ENCODE measurements at places on chromosomes 3 and 15.

- H3K27ac ChIP-seq = no peak overlapping the region
- no peaks in the 10 kb centered on the region for H3K27me3 ChIP-seq
- H3K36me3 ChIP-seq = no peaks in the 10 kb centered on the region
- H3K4me3 ChIP-seq = no peak overlapping the region
Measured at GRCh38 chr3:59338934-59339333, 289.1 kb upstream of the CFAP20DC start.

- no peak overlapping the region for H3K27ac ChIP-seq
- H3K4me1 ChIP-seq = no peaks in the 10 kb centered on the region
- no peak overlapping the region for H3K4me3 ChIP-seq
- H3K27me3 ChIP-seq = no peaks in the 10 kb centered on the region
- H3K36me3 ChIP-seq = peaks cover 3% of the 10 kb centered on the region
- peak; percentile 8 for DNase-seq
Measured at GRCh38 chr15:101045236-101045646, 126.1 kb downstream of the LRRK1 start.

DNA sequence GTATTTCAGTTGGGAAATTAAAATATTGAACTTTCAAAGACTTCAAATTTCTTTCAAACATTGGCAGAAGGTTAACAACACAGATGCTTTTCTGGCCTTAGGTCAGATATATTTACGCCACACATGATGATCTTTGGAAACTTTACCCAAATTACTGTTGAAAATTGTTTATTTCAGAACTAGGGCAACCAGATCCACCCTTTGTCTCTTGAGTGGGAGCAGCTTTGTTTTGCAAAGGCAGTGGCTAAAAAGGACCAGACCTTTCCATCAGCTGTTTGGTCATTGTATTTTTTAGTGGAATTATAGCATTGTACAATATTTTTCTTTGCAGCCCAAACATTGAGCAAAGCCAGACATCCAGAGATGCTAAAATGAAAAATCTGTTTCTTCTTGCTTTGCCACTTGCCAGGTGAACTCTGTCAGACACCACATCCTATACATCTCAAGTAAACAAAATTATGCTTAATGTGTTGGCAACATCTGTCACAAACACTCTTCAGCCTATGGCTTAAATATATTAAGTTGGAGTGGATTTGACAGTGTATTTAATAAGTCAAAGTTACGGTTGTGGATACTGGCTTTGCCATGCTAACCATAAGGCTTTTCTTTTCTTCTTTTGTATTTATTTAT lies 651.9 kb downstream of the RBMS3 start:
- no peak overlapping the region for H3K4me3 ChIP-seq
- no peaks in the 10 kb centered on the region for H3K36me3 ChIP-seq
- no peaks in the 10 kb centered on the region for H3K4me1 ChIP-seq

DNA sequence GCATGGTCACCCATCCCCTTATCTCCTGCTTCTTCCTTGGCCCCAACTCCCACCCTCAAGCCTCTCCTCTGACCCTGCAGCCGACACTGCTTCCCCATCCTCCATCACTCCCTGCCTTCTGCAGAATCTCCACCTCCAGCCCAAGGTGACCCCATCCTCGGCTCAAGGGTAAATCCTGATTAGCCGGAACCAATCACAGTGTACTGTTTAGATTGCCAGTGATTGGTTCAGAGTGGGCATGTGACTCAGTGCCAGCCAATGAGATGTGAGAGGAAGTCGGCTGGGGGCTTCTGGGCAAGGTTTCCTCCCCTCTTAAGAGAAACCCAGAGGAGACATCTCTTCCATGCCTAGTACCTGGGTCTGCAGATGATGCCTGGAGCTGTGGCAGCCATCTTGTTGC lies 10.3 kb downstream of the CACNA2D2 start:
- no peak for DNase-seq
- no peaks in the 10 kb centered on the region for H3K36me3 ChIP-seq
- no peaks in the 10 kb centered on the region for H3K4me1 ChIP-seq
- H3K27me3 ChIP-seq = no peaks in the 10 kb centered on the region

GRCh38 chr15:40150163-40150925 lies 10.5 kb upstream of the BUB1B start:
- no peaks in the 10 kb centered on the region for H3K36me3 ChIP-seq
- H3K4me1 ChIP-seq = peaks cover 10% of the 10 kb centered on the region
- no peak overlapping the region for H3K4me3 ChIP-seq
- H3K27ac ChIP-seq = no peak overlapping the region
- DNase-seq = peak; percentile 53

GRCh38 chr15:94858449-94858848 lies 627.1 kb downstream of the MCTP2 start:
- no peak for DNase-seq
- no peaks in the 10 kb centered on the region for H3K27me3 ChIP-seq
- no peak overlapping the region for H3K27ac ChIP-seq
- no peaks in the 10 kb centered on the region for H3K36me3 ChIP-seq
- H3K4me1 ChIP-seq = no peaks in the 10 kb centered on the region
- H3K4me3 ChIP-seq = no peak overlapping the region

DNA sequence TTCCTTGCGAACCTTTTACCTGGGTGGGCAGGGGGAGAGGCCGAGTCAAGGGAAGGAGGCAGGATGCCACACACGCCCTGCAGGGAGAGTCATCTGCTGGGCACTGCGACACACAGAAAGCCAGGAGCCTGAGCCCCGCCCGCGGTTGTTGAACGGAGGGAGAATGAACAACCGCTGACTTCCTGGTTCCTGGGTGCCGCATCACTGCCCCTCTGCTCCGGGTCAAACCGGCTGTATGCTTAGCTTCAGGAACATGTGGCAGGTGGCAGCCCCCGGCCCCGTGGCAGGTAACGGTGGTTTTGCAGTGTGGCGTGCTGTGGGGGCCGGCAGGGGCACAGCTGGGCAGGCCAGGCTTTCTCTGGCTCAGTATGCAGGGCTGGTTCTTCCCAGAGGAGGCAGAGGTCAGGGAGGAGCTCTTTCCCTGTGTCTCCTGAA lies 33.4 kb downstream of the APBA2 start:
- H3K36me3 ChIP-seq = no peaks in the 10 kb centered on the region
- H3K4me1 ChIP-seq = peaks cover 6% of the 10 kb centered on the region
- no peak overlapping the region for H3K27ac ChIP-seq
- no peak for DNase-seq

DNA sequence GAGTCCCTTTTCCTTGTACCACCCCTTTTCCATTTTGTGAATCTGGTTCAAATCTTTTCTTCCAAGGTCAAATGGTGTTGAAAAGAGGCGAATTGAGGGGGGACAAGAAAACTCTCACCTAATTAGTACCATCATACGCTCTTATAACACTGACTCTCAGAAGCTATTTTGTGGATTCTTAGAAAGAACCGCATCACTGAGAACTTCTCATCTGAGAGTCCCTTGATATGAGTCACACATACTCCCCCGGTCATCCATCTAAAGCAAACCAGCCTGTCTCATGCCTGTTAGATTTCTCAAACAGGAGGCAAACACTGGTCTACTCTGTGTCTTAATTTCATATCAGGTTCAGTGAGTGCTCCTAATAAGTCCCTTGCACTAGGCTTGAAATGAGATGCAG lies 76.5 kb upstream of the SPRED1 start:
- no peaks in the 10 kb centered on the region for H3K36me3 ChIP-seq
- no peak for DNase-seq
- no peaks in the 10 kb centered on the region for H3K4me1 ChIP-seq
- no peak overlapping the region for H3K27ac ChIP-seq
- no peaks in the 10 kb centered on the region for H3K27me3 ChIP-seq

GRCh38 chr3:162195147-162195546 lies 698.5 kb downstream of the OTOL1 start:
- H3K27ac ChIP-seq = no peak overlapping the region
- no peak for DNase-seq
- no peak overlapping the region for H3K4me3 ChIP-seq
- H3K27me3 ChIP-seq = no peaks in the 10 kb centered on the region
- H3K36me3 ChIP-seq = no peaks in the 10 kb centered on the region
- no peaks in the 10 kb centered on the region for H3K4me1 ChIP-seq

DNA sequence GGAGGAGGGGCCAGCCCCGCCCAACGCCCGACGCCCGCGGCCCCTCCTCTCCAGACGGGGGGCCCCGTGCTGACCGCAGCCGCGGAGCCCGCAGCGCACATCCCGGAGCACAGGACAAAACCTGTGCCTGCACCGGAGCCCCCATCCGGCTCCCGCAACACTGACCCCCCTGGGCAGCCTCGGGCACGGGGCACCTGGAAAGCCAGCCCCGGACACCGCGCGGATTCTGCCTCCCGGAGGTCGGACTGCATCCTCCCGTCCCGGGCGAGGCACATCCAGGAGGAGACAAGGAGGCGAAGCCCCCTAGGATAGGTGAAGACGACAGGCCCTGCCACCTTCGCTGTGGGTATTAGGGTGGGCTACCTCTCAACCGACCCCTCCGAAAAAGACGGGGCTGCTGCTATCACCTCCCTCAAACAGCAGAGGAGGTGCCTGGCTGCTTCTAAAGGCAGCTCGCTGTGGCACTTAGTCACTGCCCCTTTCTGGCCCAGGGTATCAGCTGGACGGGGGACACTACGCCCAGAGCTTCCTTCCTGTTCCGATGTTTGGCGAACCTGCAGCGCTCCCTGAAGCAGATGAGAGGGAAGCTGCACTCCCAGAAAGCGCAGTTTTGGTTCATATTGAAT lies 10.6 kb downstream of the XXYLT1 start:
- no peak overlapping the region for H3K27ac ChIP-seq
- no peaks in the 10 kb centered on the region for H3K36me3 ChIP-seq
- H3K4me1 ChIP-seq = peaks cover 19% of the 10 kb centered on the region
- DNase-seq = no peak
- peak overlapping the region; percentile 59 for H3K4me3 ChIP-seq

- no peak overlapping the region for H3K4me3 ChIP-seq
- H3K36me3 ChIP-seq = no peaks in the 10 kb centered on the region
- H3K4me1 ChIP-seq = peaks cover 8% of the 10 kb centered on the region
- peak; percentile 32 for DNase-seq
- no peak overlapping the region for H3K27ac ChIP-seq
Measured at GRCh38 chr15:46091860-46092450, 457.1 kb downstream of the SQOR start.

- peaks cover 25% of the 10 kb centered on the region for H3K4me1 ChIP-seq
- DNase-seq = no peak
- no peaks in the 10 kb centered on the region for H3K27me3 ChIP-seq
- H3K27ac ChIP-seq = no peak overlapping the region
- H3K4me3 ChIP-seq = no peak overlapping the region
- H3K36me3 ChIP-seq = no peaks in the 10 kb centered on the region
Measured at GRCh38 chr3:132325103-132325606, 7.9 kb downstream of the ACP3 start.

Data from body of pancreas (tissue), 4 donors.